SK-N-SH treated with all-trans-retinoic acid at 6 μM for 48 hours (cell line): ENCODE measurements at places on chromosomes 13 and 19.

DNA sequence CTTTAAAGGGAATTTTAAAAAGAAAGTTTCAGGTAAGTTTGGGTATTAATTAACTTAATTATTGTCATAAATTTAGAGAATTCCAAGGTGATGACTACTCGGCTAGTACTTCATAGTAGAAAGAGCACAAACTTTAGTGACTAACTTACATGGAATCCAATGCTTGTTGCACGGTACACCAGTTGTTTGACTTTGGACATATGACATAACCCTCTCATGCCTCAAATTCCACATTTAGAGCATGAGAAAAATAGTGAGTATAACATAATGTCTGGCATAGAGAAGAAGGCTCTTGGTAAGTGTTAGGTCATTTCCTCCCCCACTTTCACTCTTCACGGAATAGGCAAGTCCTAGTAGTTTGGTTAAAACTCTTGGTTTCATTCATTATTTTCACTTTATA lies 1249.4 kb upstream of the SLC10A2 start:
- peak; percentile 91 for ATAC-seq

GRCh38 chr13:33265133-33265532 lies 20.4 kb downstream of the STARD13 start:
- ATAC-seq, result no peak

DNA sequence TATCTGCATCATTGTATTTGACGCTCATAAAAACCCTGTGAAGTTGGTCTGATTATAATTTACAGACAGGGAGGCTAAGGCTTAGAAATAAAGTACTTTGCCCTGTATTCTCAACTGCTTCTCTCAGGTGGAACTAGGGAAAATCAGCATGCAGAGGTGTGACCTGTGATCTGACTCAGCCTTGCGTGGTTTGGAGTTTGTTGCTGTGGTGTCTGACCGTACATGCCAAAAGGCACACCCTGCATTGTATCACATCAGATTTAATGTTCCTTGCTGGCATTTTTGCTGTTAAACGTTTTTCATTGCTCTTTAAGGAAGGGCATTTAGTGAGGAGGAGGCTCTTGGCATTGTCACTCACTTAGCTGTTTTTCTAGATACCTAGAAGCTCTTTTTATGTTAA lies 58.8 kb upstream of the C1QTNF9B start:
- ATAC-seq, result peak; percentile 74

DNA sequence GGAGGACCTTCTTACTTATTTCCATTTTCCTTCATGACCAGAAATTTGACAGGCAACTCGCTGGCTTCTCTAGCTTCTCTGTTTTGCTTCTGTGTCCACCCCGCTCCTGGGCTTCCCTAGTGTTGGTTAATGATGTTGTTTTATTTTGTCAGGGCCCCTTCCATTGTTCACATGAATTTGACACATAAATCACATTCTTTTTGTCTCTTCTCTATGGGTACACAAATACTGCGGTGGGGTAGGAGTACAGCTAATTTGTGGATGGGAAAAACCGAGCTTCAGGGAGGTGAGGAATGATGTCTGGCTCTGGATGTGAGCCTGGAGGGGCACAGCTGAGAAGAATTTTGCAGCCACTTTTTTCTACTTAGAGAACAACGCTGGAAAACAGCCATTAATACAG lies 199.8 kb downstream of the DNAJC15 start:
- no peak for ATAC-seq

DNA sequence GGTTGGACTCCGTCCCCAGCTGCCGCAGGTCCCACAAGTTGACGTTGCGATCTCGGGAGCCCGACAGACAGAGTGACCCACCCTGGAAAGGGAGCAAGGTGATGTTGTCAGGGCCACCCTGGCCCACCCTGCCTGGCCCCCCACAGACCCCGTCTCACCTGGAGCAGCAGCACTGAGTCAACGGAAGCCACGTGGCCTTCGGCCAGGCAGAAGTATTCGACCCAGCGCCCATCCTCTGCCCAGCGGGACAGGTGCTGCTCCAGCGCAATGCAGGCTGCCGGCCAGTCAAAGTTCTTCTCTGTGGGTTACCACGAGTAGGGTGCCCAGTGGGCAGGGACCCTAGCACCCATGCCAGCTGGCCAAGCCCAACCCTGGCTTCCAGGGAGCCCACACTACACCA lies 1.8 kb downstream of the FBXW9 start:
- no peak for ATAC-seq

DNA sequence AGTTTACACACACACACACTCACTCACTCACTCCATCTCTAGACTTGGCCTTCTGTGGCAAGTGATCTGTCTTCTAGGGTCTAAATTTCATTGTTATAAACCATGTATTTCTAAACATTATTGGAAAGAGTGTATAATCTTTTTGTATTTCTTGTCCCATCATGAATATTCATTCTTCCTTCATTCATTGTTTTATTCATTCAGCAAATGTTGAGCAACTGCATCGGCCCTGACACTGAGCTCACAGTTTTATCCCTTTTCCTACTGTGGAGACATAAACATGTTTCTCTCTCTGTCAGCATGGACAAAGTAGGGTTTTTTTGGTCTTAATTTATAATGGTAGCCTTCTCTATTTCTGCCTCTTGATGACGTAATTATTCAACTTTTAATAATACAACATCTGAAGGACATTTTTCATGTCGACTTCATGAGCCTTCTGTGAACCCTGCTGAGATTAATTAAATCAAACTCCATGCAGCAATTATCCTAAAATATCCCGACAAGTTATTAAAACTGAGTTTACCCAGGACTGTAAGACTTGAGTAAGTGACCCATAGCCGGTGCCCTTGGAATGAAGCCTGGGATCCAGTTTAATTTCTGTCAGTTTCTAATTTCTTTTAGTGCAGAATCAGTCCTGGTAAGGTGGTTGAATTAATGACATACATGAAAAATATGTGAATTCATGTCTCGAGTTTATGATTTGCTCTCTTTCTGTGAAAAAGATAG lies 7.3 kb downstream of the SPATA13 start:
- peak; percentile 47 for ATAC-seq

GRCh38 chr13:63449550-63449949 lies 2033.9 kb upstream of the PCDH20 start:
- no peak for ATAC-seq

GRCh38 chr19:35868172-35868822 lies at the start of gene APLP1:
Gene APLP1 (plus strand): TSS chr19:35868574. CDS start chr19:35868637, 63 bp downstream.
- ATAC-seq, result peak; percentile 65

DNA sequence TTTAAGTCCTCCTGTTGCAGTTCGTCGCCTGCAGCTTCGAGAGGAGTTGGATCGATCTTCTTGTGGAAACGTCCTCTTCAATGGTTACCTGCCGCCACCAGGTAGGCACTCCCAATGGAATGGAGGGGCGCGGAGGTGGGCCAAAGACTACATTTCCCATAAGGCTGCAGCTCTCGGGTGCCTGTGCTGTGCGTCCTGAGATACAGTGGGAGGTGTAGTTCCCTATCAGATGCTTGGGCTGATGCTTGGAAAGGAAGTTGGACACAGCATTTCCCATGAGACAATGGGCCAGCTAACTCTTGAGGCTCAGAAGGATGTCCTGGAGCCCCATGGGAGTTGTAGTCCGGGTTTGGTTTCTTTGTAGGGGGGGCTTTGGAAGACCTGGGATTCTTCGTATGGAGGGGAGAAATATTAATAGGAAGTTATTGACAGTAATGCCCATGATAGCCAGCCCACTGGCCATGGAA lies 1.8 kb downstream of the SHKBP1 start:
- ATAC-seq, result peak; percentile 15; the same call in 2 of the 3 replicates

DNA sequence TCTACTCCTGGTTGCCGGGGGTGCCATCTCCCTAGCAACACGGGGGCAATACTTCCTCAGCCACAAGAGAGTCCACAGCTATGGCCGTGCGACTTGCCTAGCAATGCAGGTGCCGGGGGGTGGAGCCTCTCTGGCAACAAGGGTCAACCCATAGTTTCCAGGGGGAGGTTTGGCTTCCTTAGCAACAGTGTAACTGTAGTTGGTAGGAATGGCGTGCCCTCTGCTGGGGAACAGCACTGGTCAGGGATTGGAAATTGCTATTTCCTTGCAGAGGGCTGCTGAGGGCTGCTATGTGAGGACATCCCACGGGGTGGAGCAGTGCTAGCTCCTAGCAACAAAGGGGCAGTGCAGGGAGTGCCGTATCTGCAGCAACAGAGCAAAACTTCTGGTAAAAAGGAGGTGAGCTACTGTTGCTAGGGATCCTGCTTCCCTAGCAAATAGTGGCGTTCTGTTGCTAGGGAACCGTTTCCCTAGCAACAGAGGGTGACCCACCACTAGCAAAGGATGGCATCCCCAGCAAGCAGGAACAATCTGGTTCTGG lies 7.0 kb upstream of the TMC4 start:
- peak; percentile 83 for ATAC-seq

GRCh38 chr19:40739030-40739839 lies 11.0 kb downstream of the ACTMAP start:
- no peak; the same call in 2 of the 3 replicates for ATAC-seq

DNA sequence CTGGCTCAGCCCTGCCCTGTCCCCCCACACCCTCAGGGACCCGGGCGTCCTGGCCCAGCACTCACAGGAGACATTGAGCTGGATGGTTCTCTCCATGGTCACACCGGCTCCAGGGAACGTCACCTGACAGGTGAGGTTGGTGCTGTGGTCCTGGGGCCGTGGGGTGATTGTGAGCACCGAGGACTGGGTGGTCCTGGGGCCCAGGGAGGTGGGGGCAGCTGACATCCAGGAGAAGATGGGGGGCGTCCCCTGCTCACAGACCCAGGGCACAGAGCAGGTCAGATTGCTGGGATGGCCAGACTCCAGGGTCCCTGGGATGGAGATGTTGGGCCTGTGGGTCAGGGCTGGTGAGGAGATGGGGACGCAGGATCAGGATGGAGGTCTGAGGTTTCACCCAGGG lies 854 bp downstream of the SIGLEC6 start:
- no peak for ATAC-seq

DNA sequence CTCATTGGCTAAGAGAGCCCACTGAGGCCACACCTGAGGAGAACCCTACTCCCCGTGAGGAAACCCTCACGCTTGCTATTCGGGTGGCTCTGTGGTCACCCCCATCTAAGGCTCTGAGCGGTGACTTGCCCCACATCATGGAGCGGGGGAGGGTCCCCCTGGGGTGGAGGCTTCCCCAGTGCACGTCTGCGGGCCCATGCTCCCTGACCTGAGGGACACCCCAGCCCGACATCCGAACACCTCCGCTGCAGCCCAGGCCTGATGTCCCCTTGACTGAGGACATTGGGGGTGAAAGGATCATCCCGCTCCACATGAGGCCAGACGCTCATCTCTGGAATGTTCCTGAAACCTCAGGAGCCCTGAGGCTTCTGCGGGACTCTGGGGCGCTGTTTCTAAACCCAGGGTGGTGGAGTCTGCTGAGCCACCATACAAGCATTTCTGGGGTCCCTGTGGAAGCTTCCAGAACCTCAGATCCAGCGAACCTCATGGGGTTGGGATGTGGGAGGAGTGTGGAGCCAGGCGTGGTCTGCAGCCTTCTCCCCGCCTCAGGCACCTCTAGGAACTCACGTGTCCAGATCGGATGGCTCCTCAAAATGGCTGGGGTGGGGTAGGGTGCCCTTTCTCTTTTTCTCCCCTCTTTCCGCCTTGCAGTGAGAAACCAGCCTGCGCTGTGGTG lies 19.9 kb downstream of the TMED1 start:
- no peak for ATAC-seq

- ATAC-seq, result no peak
Measured at GRCh38 chr13:111387026-111387871, 66.8 kb downstream of the TEX29 start.

- no peak; the same call in 2 of the 3 replicates for ATAC-seq
Measured at GRCh38 chr13:43611281-43612273, 175.2 kb downstream of the ENOX1 start.

- ATAC-seq, result peak; percentile 65
Measured at GRCh38 chr19:47729799-47730520, 15.4 kb upstream of the NOP53 start.

GRCh38 chr13:97112446-97113152 lies 109.5 kb upstream of the MBNL2 start:
- peak; percentile 17 for ATAC-seq

DNA sequence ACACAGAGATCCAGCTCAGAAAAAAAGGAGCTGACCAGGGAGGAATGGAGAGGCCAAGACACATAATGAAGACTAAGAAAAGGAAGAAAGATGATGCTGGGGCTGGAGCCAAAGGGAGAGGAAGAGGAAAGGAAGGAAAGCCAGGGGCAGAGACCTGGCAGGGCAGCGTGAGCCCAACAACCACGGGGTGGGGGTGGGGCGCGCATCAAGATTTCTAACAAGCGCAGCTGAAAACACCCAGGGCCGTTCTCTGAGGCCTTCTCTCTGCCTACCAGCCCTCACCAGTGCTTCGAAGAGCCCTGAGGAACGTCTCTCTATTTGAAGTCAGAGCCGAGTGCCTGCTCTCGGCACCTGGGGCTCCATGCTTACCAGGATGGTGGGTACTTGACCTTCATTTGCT lies 23.6 kb upstream of the POU2F2 start:
- ATAC-seq, result no peak

GRCh38 chr19:12994701-12995595 lies at the start of gene NFIX:
Gene NFIX (plus strand): TSS chr19:12995475. CDS start chr19:12995838, 363 bp downstream.
- peak; percentile 54 for ATAC-seq

DNA sequence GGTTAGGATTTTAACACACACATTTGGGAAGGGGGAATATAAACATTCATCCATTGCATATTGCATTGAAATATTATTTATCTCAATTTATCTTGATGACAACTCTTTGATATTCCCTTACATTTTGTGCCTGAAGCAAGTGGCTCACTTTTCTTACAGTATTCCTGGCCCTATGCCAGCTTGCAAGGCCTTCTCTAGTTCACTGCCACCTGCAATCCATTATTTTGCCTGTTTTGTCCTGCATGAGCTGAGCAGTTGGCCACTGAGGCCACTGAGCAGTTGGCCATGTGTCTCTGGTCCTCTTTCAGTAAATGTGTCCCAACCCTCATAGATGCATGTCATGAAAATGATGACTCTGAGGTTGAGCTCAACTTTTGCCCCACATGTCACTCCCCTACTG lies 49.8 kb downstream of the CBY2 start:
- no peak for ATAC-seq

- ATAC-seq, result no peak
Measured at GRCh38 chr19:4077007-4077374, 10.3 kb upstream of the ZBTB7A start.

DNA sequence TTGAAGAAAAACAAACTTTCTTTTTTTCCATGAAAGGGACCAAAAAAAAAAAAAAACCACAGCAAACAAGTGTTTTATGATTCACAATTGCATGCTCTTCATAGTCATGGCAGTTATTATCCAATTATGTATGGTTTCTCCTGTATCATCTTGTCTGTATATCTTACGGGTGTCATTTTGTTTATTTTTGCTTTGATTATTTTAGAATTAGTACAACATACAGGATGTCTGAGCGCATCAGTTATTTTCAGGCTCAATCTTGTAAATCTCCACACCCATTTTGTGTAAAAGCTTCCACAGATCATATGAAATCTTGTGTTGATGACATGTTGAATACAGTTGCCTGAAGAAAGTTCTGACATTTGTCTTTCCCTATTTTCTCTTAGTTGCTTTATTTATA lies 280.3 kb downstream of the KLF5 start:
- no peak for ATAC-seq

GRCh38 chr13:93499991-93500390 lies 273.4 kb downstream of the GPC6 start:
- peak; percentile 43 for ATAC-seq

GRCh38 chr13:36074659-36075058 lies 56.5 kb downstream of the DCLK1 start:
- no peak; the same call in 2 of the 3 replicates for ATAC-seq
